ENCODE measurements at places on chromosomes 2 and 18.

DNA sequence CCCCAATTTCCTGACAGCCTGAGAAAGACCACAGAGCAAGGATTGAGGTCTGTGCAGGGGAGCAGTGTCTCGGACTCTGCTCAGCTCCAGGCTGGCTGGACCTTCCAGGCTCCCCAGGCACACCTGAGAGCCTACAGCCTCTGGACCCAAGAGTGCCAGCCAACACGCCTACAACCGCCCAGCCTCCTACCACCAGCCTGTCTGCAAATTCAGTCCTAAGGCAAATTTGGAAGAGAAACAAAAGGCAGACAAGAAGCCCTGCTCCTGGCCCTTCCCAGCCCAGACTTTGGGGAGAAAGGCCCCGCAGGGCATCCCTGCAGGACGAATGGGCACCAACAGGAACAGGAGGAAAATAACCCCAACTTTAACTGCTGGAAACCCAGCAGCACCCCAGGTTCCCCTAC lies 1.9 kb downstream of the HS6ST1 start:
- no peak for DNase-seq

DNA sequence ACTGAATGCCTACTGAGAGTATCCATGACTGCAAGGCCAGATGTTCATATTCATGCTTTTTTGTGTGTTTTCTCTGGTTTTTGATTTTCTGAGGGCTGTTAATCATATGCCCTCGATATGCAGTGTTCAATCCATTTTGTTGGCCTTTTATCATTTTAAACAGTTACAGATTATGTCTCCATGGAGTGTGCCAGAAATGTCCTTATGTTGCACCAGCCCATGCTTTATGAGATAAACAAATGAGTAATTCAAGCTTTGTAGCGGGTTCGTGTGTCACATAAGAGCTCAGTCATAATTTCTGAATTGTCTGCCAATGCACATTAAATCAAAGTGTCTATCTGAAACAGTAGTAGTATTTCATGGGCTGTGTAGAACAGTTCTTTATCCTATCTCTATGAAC lies 583.0 kb downstream of the THSD7B start:
- no peak for DNase-seq

DNA sequence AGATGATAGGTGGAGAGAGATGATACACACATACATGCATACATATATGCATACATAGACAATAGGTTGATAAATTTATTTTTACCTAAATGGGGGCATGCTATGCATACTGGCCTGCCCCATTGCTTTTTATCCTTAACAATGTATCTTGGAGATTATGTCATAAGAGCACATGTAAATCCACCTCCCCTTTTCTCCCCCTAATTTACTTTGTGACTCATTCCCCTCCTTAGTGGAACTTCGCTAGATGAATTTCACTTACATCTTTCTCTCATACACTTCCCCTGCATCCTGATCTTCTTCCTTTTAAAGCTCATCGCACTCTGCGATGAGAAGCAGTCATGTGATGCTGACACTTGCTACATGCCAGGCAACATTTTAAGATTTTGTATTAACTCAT lies 223.6 kb downstream of the C1D start:
- no peak for DNase-seq

GRCh38 chr2:128625421-128625820 lies 306.8 kb upstream of the HS6ST1 start:
- DNase-seq = no peak

DNA sequence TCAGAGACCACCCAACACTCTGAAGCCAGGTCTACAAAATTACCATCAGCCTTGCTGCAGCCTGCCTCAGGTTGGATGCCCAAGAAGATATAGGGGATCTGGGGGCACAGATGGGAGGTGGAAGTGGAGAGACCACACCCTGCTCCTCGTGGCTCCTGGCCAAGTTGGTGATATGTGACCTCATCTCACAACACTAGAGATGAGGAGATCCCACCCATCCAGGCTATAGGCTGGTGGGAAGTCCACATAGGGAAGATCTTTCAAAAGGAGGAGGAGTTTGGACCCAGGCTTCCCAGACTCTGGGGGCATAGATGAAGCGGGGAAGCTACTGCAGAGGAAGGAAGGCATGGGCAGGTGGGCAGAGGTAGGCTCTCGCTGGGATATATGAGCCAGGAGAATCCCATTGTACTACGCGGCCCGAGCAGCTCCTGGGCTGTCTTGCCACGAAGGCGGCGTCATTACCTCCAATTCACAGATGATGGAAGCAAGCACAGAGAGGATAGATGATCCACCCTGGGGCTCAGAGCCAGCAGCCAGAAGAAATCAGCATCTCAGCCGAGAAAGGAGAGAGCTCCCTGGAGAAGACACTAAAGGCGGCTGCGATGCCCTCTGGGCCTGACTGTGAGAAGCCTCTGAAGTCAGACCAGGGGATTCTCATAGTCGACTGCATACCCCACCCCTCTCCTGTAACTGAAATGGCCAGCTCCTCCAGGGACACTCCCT lies 96.0 kb downstream of the RHOB start:
- no peak for DNase-seq

- no peak for DNase-seq
Measured at GRCh38 chr2:124319577-124319976, 294.5 kb downstream of the CNTNAP5 start.

- no peak for DNase-seq
Measured at GRCh38 chr18:70207181-70207580, 1.7 kb upstream of the RTTN start.

- DNase-seq = no peak
Measured at GRCh38 chr2:70962211-70962884, 16.1 kb upstream of the ANKRD53 start.

DNA sequence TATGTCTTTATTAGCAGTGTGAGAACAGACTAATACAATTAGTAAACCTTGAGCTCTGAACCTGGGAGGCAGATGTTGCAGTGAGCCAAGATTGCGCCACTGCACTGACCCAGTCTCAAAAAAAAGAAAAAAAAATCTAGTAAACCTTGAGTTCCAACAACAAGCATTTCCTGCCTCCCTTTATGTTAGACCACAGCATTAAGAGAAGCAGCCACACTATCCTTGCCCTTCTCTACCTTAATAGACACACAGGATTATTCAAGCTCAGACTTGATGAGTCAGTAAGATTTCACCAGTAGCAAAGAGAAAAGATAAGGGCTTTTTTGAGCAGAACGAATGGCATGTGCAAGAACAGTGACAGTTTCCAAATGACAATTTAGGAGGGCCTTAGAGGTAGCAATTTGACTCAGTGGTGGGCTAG lies 18.0 kb upstream of the GLS start:
- DNase-seq = peak; percentile 61

DNA sequence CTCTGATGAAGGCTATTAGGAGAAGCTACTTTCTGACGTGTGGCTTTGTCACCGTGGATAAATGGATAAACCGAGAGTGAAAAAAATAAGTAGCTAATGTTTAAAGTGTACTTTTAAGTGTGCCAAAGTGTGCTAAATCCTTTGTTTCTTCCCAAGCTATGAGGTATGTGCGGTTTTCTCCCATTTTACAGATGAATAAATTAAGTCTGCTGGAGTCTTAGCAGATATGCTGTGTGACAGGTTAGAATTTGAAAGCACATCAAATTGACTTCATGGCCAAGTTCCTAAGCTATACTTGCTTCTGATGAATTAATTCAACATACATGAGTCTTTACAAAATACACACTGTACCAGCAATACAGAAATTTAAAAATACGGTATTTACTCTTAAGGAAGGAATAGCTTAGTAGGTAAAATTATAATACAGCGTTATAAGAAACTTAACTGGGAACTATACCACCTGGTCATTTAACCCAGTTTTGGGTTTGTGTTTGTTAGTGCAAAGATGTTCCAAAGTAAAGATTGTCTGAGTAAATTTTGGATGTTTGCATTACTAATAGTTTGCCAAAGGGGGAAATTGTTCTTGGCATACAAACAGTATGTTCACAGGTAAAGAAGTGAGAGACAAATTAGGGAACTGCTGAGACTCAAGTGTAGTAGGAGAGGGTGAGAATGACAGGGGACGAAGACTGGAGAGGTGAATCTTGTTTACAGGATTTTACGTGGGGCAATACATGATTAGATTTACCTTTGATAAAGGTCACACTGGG lies 1.4 kb downstream of the AGPS start:
- no peak for DNase-seq

DNA sequence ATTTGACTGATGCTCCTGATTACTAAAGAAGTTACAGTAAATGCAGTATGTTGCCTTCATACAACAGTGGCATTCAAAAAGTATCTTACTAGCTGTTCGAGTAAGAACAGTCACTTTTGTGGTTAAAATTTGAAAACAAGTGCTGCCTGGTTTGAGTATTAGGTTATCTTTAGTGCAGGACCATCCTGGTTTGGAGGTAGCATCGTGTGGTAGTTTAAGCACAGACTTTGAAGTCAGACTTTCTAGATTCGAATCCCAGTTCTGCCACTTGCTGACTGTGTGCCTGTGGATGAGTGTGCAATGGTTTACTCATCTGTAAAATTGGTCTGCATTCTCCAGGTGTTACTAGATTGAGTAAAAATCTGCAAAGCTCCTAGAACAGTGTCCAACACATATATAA lies 96.8 kb downstream of the SGPP2 start:
- DNase-seq = peak; percentile 25

- no peak for DNase-seq
Measured at GRCh38 chr2:175854129-175854528, 147.9 kb downstream of the LNPK start.

DNA sequence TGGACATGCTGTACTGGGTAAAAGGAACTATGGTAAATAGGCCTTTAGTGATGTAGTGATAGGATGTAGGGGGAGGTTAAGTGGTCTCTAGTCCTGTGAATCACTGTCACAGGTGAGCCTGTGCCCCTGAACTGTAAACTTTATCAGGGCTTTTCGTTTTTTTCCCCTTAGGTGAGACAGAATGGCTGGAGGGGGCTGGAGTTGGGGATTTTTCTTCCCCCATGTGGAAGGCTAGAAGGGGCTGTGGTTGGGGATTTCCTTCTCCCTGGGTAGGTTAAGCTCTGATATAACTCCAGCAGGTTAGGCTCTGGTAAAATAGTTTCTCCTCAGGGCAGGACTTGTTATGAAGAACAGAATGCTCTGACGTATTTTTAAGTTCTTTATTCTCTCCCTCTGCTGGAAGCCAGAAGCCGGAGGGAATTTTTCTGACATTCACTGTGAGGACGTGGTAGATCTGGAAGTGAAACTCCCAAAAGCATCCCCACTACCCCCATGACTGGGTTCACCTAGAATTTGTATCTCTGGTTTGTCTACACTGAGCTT lies 28.5 kb downstream of the PIKFYVE start:
- no peak for DNase-seq

- DNase-seq = peak; percentile 91
Measured at GRCh38 chr2:73293534-73294171, at the start of gene EGR4. Gene EGR4 (minus strand): TSS chr2:73293548. CDS start chr2:73293317, 231 bp downstream.

GRCh38 chr2:226760412-226761194 lies 39.0 kb downstream of the IRS1 start:
- DNase-seq = no peak

DNA sequence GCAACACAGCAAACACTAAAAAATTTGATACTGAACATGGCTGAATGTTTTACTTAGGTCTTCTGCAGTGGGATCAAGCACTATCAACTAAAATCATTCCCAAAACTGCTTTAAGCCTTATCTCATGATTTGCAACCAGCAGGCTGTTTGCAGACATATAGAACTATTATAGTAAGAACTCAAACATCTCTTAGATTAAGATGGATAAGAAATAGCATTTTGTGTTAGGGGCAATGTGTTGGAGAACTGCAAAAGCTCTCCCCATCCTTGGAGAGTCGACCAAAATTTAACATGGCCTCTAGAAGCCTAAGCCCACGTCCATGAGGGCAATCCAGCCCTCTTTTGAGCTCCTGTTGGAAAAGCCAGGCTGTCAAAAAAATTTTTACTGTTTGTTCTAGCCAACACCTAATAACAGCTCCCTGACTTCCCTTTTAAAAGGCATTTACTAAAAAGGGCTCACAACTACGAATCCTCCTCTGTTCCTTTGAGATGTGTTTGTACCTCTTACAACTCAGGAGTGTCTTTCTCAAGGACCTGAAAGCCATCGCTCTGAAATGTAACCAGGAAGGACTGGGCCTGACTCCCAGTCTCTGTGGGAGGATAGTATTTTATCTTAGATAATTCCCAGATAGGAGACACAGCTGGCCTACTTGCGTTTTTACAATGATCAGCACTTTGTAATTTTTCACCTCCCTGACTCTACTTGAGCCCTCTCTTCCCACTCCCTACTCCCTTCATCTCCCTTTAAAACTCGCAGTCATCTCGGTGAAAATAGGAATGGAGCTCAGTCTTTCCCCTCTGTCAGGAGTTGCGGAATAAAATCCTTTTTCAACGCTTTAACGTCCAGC lies 1.4 kb downstream of the KRCC1 start:
- DNase-seq = no peak

GRCh38 chr2:48519593-48519992 lies 10.4 kb upstream of the STON1 start:
- DNase-seq = no peak

GRCh38 chr2:215499331-215499730 lies 63.5 kb upstream of the FN1 start:
- no peak for DNase-seq

GRCh38 chr2:168584911-168585310 lies 128.8 kb downstream of the CERS6 start:
- no peak for DNase-seq

DNA sequence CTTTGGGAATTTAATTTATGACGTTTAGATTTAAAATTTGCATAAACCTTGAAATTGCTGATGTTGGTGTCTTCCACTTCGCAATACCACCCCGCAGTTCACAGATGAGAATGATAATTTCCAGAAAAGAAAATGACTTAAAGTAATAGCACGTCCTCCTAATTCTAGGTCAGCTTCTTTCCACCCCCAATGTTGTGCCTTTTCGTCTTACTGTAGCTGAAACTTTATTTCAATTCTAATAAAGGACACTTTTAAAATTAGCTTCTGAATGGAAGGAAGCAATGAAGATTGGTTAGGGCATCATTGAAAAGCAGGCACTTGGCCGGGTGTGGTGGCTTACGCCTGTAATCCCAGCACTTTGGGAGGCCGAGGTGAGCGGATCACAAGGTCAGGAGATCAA lies 107.4 kb downstream of the MYCN start:
- no peak for DNase-seq

- no peak for DNase-seq
Measured at GRCh38 chr2:189298038-189298437, 118.5 kb upstream of the COL5A2 start.

- DNase-seq = no peak
Measured at GRCh38 chr2:177273408-177273807, 8.9 kb upstream of the NFE2L2 start.

- no peak for DNase-seq
Measured at GRCh38 chr2:37886745-37887144, 38.3 kb upstream of the RMDN2 start.

GRCh38 chr2:221994926-221995325 lies 303.9 kb downstream of the PAX3 start:
- DNase-seq = no peak

GRCh38 chr2:100939445-100939844 lies 62.6 kb upstream of the RPL31 start:
- no peak for DNase-seq

- DNase-seq = no peak
Measured at GRCh38 chr2:29763371-29763770, 158.0 kb downstream of the ALK start.

DNA sequence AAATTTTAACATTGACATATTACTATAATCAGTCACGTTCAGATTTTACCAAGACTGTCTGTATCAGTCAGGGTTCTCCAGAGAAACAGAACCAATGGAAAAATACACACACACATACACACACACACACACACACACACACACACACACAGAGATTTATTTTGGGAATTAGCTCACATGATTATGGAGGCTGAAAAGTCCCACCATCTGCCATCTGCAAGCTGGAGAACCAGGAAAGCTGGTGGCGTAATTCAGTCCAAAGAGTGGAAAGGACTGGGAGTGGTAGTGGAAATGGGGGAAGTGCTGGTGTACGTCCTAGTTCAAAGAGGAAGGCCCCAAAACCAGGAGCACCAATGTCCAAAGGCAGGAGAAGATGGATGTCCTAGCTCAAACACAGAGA lies 166.4 kb downstream of the AKAIN1 start:
- DNase-seq = no peak

Measured in activated CD4-positive, alpha-beta T cell treated with anti-CD3 and anti-CD28 coated beads, Interleukin-2, Interleukin-4, amounts not matched to agents 100 ng/mL and 50 ng/mL, durations not matched to agents 16 hours and 8 hours (primary cell).